Stimulated activated CD4-positive, alpha-beta T cell treated with anti-CD3 and anti-CD28 coated beads, Interleukin-15, amount 100 ng/mL, for 1 hour (primary cell): ENCODE measurements at places on chromosomes 6 and 20.
A peak's percentile ranks its signal among the peaks of the same experiment; 100 is the strongest.

GRCh38 chr20:50085481-50086365 lies 27.2 kb downstream of the UBE2V1 start:
- no peak for DNase-seq

GRCh38 chr20:38460040-38460623 lies 12.5 kb upstream of the RALGAPB start:
- no peak for DNase-seq

DNA sequence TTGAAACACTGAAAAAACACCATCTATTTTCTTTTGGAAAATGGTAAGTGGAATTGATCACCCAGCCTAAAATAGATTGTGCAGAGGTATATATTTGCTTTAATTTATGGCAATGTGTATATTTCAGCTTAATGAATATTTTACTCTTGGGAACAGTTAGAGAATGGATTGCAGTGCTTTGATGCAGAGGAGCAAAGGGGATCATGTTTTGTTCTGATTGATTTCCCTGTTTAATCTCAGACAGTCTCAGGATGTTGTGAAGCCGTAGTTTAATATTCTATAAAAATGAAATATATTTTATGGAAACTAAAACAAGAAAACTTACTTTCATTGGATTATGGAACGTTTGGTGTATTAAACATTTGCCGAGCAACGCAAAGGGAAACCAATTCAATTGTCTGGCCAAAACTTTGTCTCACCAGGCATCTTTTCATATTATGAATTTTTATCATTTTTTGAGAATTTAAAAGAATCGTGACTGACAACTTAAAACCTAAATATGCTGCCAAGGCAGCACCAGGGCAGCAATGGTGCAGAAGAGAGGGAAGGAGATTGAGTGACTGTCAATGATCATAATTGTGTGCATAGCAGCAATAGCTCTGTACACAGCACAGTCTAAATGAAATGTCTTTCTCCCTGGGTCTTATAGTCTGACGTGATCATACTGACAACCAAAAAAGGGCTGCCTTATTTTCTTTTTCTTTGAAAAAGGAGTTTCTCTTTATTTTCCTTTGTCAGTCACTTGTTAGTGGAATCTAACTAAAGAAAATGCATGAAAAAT lies 105.5 kb upstream of the EPHA7 start:
- no peak for DNase-seq

GRCh38 chr20:41362748-41363140 lies 3.9 kb downstream of the EMILIN3 start:
- no peak for DNase-seq

GRCh38 chr6:32833664-32834063 lies 4.9 kb downstream of the TAP2 start:
- no peak for DNase-seq

DNA sequence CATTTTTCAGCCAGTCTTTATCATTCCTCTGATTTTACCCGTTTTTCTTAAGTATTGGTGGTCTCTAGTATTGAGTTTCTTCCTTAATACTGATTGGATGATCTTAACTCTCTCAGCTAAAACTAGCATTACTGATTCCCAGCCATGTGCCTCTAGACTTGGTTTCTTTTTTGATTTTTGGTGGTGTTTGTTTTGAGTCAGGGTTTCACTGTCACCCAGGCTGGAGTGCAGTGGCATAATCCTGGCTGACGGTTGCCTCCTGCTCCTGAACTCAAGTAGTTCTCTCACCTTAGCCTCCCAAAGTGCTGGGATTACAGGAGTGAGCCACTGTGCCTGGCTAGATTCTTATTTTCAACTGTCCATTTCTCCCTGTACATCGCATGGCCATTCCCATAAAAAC lies 24.9 kb downstream of the DPPA5 start:
- DNase-seq: no peak

DNA sequence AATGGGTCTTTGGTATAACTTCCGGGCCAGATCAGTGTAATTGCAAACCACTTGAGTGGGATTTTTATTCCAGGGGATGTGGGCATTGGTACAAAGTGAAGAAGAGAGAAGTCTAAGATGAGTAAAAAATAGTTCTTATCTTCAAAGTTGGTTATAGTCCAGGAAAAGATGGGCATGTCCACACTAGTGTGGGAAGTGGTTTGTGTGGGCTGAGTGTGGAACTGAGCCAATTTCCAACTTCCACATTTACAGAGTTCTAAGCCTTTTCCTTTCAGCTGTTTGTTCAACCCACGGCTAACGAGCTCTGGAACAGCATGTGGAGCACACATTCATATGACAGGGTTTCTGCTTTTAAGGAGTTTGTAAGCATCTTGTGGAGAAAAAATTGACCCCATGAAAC lies 72.3 kb upstream of the IFNGR1 start:
- DNase-seq: no peak

DNA sequence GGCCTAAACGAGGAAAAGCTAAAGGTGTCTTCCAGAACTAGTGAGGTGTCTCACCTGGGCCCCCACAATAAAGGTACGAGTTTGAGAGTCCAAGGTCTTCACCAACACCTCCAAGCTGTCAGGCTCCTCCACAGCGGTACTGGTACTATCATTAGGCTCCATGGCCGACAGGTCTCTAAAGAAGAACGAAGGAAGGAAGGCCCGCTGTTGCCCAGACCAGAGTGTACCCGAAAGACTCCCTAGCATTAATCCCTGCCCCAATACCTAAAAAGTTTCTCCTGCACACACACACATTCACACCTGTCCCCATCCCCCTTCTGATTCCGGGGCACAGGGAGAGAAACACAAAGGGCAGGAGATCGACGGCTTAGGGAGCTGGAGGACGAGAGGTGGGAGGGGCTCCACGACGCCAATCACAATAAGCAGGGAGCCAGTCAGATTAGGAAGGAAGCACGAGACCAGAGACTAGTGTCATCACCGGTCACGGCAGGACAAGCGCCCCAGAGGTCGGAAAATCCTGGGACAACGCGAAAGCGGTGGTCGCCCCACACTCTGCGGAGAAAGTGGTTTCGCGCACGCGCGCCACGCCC lies 764 bp downstream of the BAG6 start:
- DNase-seq: no peak

DNA sequence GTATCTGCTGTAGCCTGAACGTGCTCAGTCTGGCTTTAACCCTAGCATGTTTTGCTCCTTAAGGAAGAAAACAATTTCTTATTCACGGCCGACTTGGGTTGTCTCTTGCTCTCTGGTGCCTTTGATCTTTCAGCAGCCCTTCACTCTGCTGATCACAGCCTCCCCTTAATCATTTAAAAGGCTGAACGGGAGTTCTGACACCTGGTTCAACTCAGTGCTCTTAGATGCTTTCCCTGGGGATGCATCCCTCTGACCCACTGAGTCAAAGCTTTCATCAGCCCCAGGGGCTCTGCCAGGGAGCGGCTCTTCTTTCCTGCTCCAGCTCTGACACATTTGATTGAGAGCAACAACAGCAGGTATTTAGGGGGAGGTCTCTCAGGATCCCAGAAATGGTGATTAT lies 79.0 kb upstream of the FYN start:
- DNase-seq: no peak

DNA sequence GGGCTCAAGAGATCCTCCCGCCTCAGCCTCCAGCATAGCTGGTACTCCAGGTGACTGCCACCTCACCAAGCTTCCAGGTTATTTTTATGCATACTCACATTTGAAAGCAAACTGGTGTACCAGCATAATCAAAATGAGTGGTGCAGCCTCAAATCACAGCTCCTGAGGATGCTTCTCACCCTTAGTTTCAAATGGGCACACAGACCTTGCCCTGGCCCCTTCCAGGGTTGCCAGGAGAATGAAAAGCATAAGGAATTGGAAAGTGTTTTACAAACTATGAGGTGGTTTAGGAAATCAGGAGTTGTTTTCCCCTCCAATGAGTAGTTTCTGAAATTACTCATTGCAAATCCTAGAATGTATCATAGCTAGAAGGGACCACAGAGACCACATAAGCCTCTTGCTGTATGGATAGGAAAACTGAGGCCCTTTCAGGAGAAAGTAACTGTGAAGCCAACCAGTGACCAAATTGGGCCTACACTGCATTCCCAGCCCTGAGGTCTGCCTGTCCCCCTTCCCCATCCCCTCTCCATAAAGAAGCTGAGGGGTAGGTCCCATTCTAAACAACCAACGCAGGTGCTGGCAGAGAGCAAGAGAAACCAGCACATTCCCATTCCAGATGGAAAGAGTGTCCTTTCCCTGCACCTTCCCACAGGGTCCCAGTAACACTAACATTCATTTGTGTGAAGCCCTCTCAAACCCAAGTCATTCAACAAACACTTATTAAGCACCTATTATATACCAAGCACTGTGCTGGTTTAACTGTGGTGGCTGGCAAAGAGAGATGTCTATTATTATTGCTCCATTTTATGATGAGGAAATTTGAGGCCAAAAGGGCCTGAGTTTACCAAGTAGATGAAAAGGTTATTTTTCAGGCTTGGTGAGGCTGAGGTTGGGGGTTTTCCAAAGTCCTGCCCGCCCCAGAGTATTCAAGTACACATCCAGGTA lies 2.1 kb upstream of the E2F1 start:
- DNase-seq: no peak

GRCh38 chr6:150549674-150550101 lies 50.0 kb upstream of the PLEKHG1 start:
- no peak for DNase-seq

DNA sequence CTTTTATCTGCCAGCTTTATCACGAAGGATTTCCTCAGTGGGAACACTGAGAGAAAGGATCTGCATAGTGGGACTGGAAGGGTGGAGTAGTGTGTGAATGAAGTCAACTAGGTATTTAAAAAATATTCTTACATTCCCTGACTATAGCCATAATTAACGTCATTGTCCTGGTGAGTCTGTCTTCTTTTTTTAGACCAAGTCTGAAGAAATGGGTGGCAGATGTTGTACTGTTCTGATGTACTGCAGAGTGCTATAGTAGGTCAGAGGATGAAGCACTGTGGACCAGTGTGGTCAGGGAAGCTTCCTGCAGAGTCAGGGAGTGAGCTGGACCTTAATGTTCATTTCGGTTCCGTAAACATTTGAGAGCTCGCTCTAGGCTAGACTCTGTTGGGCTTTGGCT lies 11.9 kb downstream of the TULP4 start:
- DNase-seq: no peak

DNA sequence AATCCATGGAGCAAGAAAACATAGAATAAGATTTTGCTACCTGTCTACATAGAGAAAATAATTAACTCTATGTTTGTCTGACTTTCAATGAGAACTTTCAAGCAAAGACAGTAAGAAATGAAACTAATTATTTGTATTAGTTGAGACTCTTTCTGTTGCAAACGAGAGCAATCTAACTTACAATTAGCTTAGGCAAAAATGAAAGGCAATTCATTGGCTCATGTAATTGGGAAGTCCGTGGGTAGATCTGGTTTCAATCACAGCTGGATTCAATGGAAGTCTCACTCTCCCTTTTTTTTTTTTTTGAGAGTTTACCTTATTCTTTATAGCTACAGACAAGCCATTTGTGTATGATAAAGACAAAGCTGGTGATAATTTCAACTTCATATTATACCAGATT lies 68.2 kb upstream of the STXBP5 start:
- DNase-seq: no peak

DNA sequence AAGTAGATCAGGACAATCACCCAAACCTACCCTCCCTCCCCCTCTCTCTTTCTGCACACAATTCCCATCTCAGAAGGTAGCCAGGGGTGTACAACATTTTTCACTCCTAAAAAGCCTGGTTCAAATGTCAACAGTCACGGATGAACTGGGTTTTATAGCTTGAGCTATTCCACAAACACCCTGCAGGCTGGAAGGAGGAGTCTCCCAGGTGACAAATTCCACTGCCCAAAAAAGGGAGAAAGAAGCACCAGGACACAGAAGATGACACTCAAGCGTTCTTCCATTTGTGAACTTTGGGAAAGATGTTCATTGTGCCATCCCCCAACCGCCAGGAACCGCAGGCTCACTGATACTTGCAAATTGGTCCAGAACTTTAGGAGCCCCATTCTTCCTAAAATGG lies 111.5 kb upstream of the NFATC2 start:
- DNase-seq: no peak

- peak; percentile 39 for DNase-seq
Measured at GRCh38 chr6:154229786-154230185, 126.8 kb downstream of the IPCEF1 start.

DNA sequence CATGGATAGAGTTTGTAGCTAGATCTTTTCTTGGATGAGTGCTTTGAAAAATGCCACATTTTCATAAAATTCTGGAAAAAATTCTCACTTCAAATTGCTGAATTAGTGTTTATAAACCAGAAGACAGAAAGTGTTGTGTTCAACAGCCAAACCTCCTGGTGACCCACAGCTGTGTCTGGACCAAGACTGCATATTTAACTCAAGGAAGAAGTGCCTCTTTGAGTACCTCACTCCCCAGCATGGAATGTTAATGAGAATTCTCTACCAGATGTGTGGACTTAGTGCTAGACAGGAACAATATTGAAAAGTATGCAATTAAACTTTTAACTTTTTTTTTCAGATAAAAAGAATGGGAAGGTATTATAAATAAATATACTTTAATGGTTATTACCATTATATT lies 609.3 kb downstream of the COL12A1 start:
- DNase-seq: no peak

GRCh38 chr6:22601984-22602383 lies 32.6 kb downstream of the HDGFL1 start:
- no peak for DNase-seq

DNA sequence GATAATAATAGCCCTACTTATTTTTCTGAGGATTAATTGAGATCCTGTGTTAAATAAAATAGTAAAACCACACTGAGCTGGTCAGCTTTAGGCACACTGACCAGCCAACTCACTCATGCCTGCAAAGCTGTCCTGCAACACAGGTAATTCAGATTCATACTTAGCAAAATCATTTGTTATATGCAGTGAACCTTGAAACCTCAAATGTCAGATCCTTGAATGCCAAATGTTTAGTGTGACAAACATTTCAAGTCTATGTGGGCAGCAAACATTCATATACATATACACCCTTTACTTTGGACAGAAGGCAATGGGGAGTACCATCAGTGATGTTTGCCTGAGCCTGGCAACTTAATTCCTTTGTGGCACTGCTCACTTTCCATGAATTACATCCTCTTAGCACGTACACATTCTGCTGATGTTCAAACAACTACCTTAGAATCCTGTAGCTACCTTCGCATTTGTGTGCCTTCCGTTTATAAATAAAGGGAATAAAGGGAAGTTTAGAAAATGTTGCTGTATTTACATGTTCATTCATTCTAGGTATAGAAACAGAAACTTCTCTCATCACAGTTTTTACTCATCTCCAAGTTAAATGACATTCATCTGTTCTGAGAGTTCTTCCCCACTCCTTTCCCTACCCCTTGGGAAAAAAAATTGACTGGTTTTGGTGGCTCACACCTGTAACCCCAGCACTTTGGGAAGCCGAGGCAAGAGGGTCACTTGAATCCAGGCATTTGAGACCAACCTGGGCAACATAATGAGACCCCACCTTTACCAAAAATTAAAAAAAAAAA lies 140.8 kb downstream of the ZFAND3 start:
- no peak for DNase-seq

DNA sequence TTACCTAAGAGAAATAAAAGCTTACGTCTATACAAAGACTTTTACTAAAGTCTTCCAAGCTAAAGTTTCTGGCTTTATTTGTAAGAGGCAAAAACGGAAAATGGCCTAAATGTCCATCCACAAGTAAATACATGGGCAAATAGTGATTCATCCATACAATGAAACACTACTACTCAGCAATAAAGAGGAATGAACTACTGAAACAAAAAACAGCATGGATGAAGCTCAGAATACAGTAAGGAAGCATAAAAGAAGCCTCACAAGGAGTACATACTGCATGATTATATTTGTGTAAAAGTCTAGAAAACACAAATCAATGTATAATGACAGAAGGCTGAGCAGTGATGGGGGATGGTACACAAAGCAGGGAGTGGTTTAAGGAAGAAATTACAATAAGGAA lies 84.7 kb downstream of the F13A1 start:
- DNase-seq: no peak
